Fibroblast of skin of abdomen (primary cell): ENCODE measurements at places on chromosomes 5 and 9.
A peak's percentile ranks its signal among the peaks of the same experiment; 100 is the strongest.

DNA sequence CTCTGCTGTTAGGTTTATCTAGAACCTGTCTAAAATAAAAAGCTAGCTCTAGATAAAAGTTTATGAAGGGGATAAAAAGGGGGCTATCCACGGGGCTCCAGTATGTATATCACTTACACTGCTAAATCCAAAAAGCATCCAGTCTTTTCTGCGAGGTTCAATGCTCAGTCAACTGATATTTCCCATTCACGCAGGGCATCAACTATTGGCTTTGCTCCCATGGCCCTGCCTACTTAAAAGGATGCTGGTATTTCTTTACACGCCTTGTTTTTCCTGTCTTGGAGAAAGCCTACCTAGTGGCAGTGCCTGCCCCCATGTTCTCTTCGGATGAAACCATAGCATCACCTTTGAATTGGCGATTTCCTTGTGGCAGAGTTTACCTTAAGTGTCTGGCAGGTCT is 8.1 kb downstream of the SPRY4 start:
- DNase-seq, result no peak

- DNase-seq, result no peak
Observed at GRCh38 chr9:27462434-27462833, 61.7 kb upstream of the IFNK start.

- DNase-seq, result peak; percentile 44
Observed at GRCh38 chr9:127033789-127034188, 88.6 kb downstream of the ANGPTL2 start.

- DNase-seq, result no peak
Observed at GRCh38 chr5:178488696-178489095, 101.5 kb downstream of the COL23A1 start.

DNA sequence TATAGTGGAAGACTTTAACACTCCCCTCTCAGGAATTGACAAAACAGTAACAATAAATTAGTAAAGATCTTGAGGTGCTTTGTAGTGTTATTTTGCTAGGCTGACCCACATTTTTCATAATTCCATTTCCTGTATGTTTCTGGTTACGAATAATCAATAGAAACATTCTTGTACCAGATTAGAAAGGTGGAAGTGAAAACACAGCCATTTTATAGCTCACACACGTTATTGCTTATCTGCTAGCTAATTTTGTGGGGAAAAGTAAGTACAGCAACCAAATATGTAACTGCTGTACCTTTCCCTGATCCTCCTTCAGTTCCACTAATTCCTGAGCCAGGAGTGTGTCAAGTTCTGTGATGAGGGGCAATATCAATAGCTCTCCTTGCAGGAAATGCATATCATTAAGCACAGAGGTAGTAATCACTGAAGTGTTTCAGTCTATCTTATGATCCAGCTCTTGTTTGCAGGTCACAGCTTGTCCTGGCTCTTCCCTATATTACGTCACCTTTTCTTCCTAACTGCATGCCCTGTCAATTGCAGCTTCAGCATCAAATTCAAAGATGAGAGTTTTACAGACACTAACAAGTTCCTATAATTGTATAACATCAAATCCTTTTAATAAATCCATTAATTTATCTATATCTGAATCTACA is 59.4 kb downstream of the MINAR2 start:
- no peak for DNase-seq

DNA sequence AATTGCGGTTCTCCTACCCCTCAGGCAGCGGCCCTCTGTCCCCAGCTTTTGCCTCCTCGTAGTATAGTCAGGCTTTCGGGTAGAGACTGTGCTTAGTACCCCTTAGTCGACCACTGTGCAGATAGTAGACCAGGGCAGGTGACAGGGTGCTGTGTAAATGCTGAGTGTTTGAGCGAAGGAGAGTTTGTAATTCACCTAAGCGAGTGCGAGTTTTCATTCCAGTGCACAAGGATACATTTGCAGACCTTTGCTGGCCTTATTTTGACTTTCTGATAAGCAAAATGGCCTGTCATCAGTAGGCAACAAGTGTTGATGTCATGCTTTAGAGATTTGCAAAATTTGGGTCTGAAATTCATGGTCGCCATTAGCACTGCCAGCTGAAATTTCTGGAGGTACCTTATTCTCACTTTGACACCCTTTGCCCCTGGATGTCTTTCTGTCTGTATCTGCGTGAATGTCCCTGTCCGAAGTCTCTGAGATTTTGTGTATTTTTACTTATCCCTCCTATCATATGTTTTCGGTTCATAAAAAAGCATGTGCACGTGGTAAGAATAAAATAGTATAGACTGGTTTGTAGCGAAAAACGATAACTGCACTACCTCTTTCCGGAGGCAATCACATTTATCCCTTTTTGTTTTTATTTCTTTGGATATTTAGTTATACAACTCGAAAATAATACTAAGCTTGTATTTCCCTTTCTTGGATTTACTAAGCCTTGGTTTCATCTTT is 1.9 kb downstream of the LMNB1 start:
- no peak for DNase-seq

GRCh38 chr5:141508798-141509611 is 20.1 kb downstream of the PCDHGC5 start:
- peak; percentile 99 for DNase-seq

GRCh38 chr5:112649882-112650281 is 87.8 kb upstream of the APC start:
- DNase-seq, result no peak

DNA sequence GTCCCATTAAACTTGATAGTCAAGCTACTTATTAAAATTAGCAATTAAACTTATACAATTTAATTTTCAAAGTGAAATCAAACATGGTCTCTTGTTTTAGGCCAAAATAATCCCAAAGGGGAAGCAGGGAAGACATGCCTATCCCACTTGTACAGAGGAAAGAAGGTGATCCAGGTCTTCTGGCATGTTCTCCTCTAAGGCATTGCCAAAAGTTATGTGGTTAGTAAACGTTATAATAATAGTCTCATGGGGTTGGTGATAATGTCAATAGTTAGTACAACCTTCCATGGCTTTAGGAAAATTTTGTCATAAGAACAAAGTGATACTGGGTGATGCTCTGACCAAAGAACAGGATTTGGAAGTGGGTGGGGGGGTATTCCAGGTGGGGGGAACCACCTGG is 52.8 kb downstream of the ROR2 start:
- DNase-seq, result peak; percentile 39

DNA sequence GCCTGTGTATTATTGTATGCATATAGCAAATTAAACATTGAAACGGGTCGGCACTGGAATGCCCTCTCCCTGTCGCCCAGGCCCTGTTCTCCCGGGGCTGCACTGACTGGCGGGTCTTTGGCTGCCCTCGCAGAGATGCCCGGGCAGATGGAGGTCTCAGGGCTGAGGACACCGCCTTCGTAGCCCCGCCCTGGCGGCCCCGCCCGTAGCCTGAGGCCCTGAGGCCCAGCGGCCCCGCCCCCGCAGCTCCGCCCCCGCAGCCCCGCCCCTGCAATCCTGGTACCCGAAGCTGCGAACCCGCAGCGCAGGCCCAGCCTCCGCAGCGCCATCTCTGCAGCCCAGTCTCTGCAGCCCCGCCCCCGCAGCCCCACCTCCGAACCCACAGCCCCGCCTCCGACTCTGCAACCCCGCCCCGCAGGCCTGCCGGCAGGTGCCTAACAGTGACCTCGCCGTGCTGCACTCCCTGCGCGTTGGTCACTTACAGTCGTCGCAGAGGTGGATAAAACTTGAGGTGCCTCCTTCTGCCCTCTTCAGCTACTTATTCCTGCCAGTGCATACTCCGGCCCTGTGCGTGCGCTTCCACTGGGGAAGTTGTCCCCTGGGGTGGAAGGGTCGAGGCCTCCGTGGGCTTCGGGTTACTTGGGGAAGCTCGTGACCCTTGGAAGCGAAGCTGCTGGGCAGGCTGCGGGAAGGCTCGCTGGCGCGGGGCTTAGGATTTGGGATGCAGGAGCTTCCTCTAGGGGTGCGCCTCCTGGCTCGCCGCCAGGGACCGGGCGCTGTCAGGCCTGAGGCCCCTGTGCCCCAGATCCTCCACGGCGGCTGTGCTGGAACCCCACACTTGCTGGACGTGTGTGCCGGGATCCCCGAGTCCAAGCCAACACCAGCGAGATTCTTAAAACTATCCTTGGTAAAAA is 72.3 kb downstream of the ICE1 start:
- peak; percentile 36 for DNase-seq

DNA sequence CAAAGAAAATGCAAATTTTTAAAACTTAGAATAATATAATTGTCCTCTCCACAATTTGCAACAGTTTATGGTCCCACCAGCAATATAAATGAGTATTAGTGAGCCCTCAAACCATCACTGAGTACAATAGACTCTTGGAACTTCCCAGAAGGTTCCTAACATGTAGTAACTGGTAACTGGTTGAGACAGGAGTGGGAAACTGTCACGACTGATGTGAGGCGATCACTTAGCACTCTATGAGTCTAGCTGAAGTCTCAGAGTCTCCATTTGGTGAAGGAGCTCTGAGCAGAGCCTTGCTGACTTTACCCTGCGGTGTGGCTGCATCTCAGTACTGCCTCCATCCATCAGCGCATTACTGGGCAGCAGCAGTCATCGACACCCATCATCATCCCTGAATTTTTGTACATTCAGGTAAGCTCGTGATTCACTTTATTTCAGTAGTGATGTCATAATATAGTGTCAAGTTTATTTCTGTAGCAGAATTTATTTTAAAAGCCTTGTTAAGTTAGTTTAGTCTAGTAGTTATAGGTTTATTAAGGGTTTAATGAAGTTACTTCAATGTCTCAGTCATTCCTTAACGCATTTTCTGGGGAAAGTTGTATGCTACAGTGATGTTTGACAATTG is 76.6 kb upstream of the ABCA1 start:
- DNase-seq, result no peak

GRCh38 chr5:9799606-9800005 is 169.5 kb upstream of the TAS2R1 start:
- no peak for DNase-seq

- no peak for DNase-seq
Observed at GRCh38 chr9:133275105-133276000, at the start of gene ABO. TSS of gene ABO (minus strand) at chr9:133275201.

DNA sequence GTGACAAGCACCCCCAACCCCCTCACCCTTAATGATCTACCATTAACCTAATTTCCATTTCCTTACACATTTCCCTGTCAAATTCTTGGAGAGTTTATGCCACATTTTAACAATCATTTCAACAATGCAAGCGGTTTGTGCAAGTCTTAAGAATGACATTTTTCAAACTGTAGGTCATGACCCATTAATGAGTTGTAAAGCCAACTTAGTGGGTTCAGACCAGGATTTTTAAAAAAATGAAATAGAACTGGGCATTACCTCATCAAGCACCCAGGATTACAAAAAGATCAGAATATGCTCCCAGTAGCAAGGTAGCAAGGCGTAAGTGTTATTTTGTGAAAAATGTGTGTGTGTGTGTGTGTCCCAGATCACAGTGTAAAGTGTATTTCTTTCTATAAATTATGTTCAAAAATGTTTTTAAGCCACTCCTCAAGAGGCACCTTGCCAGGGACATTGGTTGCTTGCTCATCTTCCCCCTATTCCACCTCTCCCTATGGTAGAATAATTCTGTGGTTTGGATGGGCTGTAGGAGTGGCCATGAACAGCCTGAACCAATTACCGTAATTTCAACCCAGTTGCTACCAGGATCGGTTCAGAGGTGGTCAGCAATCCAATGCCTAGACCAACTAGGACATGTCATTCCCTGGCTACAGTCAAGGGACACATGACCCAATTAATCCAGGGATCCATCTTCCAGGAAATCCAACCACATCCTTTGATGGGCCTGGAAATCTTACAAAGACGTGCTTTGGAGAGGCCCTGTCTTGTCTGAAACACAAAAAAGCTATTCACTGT is 14.4 kb upstream of the TGFBR1 start:
- DNase-seq, result peak; percentile 74

DNA sequence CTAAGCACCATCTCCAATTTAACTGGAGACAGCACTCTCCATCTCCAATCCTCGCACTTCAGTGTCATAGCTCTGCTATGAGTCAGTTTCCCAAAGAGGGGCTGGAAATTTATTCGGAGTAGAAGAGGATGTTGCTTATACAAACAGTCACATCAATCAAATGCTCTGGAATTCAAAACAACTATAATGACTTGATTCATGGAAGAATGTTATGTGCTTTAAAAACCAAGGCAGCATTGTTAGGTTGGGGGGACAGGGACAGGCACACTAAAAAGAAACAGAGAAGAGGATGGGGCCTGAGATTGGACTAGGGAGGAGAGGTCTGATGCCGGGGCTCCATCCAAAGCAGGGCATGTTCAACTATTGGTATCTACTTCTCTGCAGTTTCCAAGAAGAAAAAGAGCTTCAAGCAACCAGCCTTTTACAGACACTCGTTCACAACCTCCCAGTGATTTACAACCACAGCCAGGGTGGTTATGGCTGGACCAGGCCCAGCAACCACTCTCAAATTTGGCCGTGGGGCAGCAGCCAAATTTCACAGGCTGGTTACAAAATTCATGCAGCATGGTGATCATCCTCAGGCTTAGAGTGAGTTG is 117.5 kb upstream of the ZNF366 start:
- DNase-seq, result peak; percentile 92

DNA sequence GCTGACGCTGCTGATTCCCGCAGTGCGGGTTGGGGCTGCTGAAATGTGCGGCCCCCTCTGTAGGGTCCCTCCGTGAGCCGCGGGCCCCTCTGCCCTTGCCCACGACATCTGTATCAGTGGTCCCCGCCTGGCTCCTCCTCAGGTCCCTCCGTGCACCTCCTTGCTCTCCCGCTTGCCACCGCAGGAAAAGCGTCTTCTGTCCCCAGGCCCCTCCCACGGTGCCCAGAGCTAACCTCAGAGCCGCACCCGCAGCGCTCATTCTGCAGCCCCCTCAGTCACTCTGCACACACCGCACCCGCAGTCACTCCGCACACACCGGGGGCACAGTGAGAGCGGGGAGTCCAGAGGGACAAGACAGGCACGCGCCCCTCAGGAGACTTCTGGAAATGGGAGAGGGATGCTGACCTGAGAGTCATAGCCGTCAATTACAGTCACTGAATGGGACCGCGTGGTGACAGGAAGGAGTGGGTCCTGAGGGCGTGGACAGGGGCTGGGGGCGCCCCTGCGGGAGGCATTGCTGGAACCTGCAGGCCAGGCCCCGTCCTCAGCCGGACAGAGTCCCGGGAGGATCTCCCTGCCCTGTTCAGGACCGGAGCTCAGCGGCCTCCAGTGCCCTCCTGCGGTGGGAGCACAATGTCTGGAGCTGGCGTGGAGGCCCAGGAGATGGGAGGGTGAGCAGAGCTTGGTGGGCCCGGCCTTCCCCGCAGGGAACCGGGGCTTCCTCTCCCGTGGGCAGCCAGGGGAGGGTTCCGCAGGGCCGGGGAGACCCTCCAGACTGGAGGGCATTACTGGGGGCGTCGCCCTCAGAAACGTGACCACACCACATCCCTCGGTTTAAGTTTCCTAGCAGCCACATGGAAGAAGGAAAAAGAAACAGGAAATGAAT is 66.1 kb upstream of the CTSL start:
- no peak for DNase-seq

- DNase-seq, result peak; percentile 83
Observed at GRCh38 chr9:116592970-116593369, 94.1 kb upstream of the TRIM32 start.
